ENCODE measurements at places on chromosomes 11 and 22.

GRCh38 chr11:44952500-44953260, 2.0 kb upstream of the TP53I11 start:
- DNase-seq = no peak

DNA sequence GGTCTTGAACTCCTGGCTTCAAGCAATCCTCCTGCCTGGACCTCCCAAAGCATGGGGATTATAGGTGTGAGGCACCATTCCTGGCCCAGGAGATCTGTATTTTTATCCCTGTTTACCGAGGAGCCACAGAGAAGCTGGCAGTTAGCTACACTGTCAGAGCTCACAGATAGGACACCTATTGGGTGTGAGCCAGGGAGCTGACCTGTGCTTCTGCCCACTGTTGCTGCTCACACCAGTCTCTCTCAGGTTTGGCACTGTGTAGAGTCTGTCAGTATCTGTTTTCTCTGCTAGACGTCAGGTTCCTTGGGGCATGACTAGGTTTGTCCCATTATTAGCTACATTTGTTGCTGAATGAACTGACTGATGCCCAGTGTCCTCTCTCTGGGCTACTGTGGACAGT, 17.5 kb downstream of the PPP6R2 start:
- no peak for DNase-seq

GRCh38 chr11:62542750-62543567, 3.6 kb downstream of the AHNAK start:
- peak; percentile 68 for DNase-seq

DNA sequence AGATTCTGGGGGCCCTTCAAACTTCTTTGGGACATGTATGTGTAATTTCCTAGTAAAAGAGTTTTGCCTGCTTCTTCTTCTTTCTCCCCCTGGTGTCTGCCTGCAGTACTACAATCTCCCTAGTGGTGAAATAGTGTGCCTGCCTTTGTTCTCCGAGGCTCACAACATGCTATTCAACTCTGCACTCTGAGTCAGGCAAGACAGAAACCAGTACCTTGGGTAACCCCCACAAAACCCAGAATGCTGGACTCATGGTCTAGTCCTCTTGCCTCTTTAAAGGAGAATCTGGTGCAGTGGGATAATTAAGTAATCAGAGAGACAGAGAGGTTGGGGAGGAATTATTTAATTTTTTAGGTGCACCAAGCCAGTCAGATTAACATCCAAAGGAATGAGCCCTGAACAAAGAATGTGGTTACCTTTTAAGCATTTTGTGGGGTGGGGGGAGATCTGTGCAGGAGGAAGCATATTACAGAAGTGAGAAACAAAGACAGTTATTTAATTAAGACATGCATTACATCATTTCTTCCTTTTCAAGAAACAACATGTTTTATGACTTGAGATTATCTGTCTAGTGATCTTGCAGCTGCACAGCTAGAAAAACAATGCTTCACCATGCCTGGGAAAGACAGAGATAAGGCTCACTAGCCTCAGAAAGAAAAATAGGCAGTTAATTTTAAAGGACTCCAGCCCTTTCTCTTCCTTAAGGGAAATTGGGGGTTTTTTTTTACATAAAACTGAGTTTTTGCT, 11.0 kb upstream of the MS4A6A start:
- DNase-seq = peak; percentile 32

DNA sequence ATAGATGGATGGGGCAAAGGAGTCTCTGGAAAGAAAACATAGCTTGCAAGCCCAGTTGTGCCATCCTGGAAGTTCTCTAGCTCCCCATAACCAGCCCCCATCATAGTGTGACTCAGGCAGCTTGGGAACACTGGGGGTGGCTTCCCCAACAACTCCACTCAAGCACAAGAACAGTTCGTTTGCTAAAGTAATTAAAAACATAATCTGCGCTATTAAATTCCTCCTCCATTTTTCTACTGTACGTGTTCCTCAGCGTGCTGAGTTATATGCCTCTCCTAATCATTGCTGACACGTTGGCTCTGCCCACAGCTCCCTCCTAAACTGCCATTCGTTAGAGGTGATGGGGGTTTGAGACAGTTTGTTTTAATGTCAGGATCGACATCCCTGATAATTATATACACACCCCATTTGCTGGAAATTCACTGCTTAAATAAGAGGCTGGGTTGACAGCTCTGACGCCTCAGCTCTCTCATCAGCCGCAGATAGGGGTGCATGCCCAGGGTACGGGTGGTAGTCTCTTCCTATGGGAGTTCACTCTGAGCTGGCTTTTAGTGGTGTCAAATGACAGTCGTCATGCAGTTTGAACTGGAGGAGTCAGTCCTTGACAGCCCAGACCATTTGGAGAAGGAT, 59.5 kb upstream of the SEZ6L start:
- DNase-seq = no peak

GRCh38 chr22:42959576-42960509, 55.1 kb downstream of the PACSIN2 start:
- DNase-seq = no peak

GRCh38 chr11:119692540-119692820, 36.5 kb downstream of the NECTIN1 start:
- DNase-seq = no peak

GRCh38 chr22:27470169-27470772, 331.3 kb downstream of the MN1 start:
- DNase-seq = no peak

DNA sequence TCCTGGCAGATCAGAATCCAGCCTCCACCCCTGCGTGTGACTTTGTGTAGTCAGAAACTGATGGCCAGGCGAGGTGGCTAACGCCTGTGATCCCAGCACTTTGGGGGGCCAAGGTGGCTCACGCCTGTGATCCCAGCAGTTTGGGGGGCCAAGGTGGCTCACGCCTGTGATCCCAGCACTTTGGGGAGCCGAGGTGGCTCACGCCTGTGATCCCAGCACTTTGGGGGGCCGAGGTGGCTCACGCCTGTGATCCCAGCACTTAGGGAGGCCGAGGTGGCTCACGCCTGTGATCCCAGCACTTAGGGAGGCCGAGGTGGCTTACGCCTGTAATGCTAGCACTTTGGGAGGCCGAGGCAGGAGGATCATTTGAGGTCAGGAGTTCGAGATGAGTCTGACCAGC, 5.2 kb downstream of the NCAPH2 start:
- DNase-seq = no peak

GRCh38 chr22:25085930-25086901, 113.4 kb upstream of the CRYBB3 start:
- DNase-seq = no peak

- no peak for DNase-seq
Observed at GRCh38 chr22:32822179-32822877, 20.8 kb downstream of the TIMP3 start.

DNA sequence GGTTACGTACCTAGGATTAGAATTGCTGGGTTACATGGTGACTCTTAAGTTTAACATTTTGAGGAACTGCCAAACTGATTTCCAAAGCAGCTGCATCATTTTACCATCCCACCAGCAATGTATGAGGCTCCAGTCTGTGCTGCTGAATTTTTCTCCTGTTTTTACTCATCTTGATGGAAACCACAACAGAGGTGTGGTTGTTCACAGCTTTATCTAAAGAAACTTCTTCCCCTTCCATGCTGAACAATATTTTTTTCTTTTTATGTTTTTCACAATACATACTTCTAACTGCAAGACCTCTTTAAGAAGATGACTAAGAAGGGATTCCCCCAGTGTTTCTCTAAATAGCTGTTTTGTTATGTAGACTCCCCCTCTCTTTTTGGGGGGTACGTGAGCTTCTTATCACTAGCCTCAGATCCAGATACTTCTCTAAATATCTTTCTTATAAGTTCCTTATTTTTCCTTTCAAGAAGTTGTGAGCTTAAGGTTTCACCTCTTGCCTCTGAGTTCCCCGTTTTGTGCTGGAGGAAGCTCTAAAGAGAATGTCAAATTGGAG, 24.0 kb downstream of the TCP11L1 start:
- DNase-seq = no peak

DNA sequence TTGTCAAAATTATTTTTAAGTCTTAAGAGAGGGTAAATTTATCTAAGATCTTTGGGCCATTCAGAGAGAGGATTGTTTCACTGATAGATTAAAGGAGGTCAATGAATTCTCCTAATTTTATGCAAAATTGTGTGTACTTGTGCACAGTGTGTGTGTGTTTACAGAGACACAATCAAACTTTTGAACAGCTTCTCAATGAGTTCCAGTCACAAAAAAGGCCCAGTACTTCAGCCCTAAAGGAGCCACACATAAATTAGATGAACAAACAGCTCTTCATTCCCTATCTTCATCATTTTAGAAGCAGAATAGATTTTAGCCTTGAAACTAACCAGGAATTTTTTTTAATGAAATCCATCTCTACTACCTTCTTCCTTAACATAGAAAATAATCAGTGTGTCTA, 9.7 kb downstream of the GRIA4 start:
- no peak for DNase-seq

GRCh38 chr11:46380340-46381047, 975 bp upstream of the MDK start:
- peak; percentile 46 for DNase-seq

GRCh38 chr11:17392872-17393271, 4.4 kb upstream of the KCNJ11 start:
- no peak for DNase-seq

- no peak for DNase-seq
Observed at GRCh38 chr11:73612601-73613140, 14.8 kb upstream of the FAM168A start.

GRCh38 chr11:6248248-6248647, 9.4 kb downstream of the CNGA4 start:
- DNase-seq = no peak

GRCh38 chr22:44229331-44229730, 48.6 kb downstream of the PARVG start:
- no peak for DNase-seq

DNA sequence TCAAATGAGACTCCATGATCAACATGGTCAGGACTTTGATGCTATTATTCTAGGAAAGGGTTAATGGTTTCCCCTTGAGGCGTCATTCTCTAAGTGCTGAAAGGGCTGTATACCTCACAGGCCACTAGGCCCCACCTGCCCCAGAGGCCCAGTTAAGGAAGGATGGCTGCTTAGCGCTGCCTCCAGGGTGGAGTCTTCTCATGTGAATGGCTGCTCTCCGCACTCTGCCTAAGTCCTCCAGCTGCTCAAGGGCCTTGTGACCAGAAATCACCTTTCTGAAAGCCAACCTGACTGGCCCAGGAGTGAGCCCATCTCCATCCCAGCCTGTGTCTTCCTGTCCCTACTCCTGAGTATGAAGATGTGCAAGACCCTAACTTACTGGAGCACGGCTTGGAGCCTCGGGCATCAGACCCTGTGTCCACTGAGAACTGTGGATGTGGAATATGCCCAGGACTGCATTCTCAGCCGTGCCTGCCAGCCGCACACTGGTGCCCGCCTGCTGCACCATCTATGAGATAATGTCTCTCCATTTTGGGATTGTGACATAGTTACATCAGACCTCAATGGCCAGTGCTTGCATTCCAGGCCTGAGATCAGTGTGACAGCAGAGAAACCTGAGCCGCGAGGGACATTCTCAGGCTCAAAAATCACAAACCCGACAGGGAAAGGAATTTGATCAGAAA, 51.0 kb downstream of the SNX19 start:
- DNase-seq = no peak

DNA sequence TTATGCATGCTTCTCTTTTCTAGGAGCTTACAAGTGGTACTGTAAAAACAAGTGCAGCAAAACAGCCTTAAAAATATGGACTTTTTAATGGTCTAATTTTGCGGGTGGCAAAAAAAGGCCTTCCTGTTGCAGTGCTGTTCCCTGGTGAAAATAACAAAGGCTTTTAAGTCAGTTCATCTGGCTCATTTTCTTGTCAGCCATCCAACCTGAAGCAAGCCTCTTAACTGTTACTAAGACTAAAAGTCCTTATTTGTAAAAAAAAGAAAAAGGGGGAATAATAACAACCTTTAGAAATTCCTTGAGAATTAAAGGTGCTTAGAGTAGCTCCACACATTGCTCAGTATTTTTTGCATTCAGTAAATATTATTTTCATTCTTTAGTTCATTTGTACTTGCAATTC, 200.5 kb upstream of the CHORDC1 start:
- no peak for DNase-seq

- no peak for DNase-seq
Observed at GRCh38 chr11:36588099-36588498, 6.2 kb upstream of the IFTAP start.

DNA sequence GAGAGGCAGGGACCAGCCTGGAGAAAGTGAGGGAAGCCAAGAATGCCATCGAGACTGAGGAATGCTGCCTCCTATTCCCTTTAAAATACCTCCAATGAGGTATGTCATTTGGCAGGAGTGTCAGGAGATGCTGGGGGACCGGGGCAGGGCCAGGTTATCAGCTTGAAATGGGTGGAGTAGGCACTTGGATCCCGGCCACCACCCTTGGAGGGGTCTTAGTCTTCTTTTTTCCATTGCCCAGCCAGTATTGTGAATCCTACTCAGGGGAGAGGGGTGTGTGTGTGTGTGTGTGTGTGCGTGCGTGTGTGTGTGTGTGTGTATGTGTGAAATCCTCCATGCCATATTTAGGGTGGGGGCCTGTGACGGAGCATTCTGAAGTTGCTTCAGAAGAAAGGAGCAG, 116.2 kb downstream of the ZBTB16 start:
- DNase-seq = no peak

DNA sequence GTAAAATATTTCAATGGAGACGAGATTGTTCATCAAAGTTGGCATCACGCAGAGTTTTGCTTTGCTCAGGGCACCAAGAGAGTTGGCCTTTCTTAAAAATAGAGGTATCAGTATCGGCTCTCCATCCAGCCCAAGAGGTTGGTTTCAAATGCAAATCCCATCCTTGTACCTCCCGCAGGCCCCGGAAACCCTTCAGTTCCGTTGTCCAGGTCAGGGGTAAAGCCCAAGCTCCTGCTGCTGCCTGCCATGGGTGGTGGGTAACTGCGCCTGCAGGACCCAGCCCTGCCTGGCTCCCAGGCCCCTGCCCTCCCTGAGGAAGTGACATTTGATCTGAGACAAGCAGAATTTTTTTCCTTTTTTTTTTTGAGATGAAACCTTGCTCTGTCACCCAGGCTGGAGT, 49.3 kb upstream of the RTL6 start:
- no peak for DNase-seq

- DNase-seq = no peak
Observed at GRCh38 chr22:44031158-44031952, 7.3 kb downstream of the PARVB start.

DNA sequence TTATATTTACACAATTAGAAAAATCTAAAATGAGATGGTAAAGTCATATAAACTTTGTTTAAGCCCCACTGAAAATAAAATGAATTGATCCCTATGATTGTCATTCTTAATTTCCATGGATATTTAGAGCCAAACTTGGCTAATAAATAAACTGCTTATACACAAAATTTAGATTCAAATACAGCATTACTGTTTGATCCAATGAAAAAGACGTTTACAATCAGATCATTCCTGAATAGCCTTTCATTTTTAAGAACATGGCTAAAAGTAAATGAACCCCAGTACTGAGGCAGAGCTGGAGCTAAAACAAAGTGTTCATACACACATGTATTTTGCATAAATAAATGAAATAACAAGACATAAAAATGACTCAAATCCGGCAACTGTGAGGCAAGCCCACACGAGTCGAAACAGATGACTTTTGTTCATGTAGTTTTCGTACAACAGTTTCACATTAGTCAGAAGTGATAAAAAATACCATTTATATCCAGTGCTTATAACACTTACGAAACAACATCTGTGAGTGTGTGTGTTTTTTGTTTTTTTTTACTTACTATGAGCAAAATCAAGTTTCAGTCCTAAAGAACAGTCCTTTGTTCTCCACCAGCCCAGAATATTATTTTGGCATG, 386.5 kb downstream of the SOX6 start:
- no peak for DNase-seq

Data from CD8-positive, alpha-beta memory T cell (primary cell).